ENCODE measurements at places on chromosomes 5 and 9. TPM values are rescaled to one million over a fixed set of nuclear protein-coding genes. Genes with fewer than 3 reads are reported as not detected.

The CDK9 gene
- 89.3 TPM for total RNA-seq

DNA sequence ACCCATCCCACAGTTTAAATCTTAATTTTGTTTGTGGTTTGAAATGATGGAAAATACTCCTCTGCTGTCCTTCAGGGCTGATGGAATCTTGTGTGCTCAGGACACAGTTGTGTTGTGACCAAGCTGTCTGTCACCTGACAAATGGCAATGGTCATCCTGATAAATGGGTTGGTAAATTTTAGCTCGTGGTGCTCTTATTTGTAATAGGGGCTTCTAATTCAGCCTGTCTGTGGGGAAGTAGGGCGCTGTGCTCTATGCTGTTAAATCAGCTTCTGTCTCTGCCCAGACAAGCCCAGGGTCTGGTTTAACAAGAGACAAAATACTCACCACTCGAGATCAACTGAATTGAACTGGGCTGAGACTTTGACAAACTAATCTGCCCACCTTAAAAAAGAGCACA lies 4.5 kb downstream of the LRRTM2 start:
- H3K27ac ChIP-seq, result no peak overlapping the region
- H3K4me3 ChIP-seq, result no peak overlapping the region
- no peaks in the 10 kb centered on the region for H3K36me3 ChIP-seq

DNA sequence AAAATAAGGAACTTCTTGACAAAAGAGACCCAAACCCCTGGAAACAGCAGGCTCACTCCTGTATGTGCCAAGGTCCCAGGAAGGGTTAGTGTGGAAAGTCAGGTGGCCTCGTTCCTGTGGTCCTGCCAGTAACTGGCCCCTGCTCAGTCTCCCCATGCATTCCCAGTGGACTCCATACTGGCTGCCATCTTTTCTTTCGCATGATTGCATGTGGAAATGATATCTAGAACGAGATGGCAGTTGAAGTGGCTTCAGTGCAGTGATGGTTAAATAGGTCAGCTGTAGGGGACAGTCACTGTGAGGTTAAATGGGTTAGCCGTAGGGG lies 30.4 kb downstream of the AHRR start:
- H3K4me3 ChIP-seq, result no peak overlapping the region
- no peak overlapping the region for H3K27ac ChIP-seq
- no peaks in the 10 kb centered on the region for H3K4me1 ChIP-seq

The TEK gene
- total RNA-seq, result not detected

The SH3GL2 gene
- not detected for total RNA-seq

DNA sequence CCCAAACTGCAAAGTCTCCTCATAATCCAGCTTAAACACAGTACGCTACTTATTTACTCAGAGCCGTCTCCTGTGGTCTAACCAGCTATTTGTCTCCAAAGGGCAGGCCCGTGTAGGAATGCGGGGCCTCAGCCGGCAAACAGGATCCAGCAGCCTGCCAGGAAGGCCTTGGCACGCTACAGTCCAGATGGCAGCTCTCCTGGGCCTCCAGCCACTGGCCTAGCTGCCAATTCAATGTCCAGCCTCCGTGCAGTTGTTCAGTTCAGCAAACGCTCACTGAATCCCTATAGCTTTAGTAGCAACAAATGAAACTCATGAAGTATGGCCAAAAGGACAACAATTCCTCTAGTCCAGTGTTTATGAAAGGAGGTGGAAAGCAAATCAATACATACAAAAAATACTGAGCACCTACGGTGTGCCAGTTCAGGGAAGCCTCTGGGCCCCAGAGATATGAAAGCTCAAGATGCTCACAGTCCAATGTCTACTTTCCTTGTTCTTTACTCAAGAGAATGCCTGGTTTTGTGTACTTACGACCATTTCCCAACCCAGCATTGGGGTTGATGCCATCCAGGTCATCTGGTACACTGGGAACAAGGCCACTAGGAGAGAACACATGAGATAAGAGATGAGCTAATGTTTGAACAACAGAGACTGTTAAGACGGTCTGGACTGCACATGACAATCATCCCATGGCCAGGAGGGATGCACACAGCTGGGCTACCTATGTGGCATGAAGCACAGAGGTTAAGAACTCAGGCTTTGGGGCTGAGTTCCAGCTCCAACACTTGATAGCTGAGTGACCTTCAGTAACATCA lies 8.3 kb downstream of the CDK5RAP2 start:
- H3K4me3 ChIP-seq, result no peak overlapping the region
- H3K27me3 ChIP-seq, result no peaks in the 10 kb centered on the region
- peaks cover 2% of the 10 kb centered on the region for H3K4me1 ChIP-seq
- no peak overlapping the region for H3K27ac ChIP-seq
- peaks cover 54% of the 10 kb centered on the region for H3K36me3 ChIP-seq

DNA sequence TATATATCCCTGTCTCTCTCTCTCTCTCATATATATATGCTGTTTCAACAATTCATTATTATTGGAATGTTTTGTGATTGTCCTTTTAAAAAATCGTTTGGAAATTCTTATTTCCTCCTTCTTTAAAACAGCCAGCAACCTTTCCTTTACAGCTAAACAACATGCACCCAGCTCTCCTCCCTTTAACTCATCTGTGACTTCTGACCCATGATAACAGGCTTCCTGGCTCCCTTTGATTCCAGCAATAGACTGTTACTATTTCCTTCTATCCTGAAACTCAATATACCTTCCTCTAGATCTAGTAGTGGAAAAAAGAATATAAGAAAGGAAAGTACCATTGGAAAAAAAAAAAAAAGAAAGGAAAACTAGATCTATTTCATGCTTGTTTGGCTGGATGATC lies 254.7 kb upstream of the RGMB start:
- no peak overlapping the region for H3K27ac ChIP-seq
- no peak for DNase-seq

GRCh38 chr5:119313658-119314605 lies 41.9 kb upstream of the TNFAIP8 start:
- no peak for DNase-seq
- H3K27ac ChIP-seq, result peak overlapping the region; percentile 70
- H3K36me3 ChIP-seq, result peaks cover 7% of the 10 kb centered on the region
- no peaks in the 10 kb centered on the region for H3K27me3 ChIP-seq
- H3K4me1 ChIP-seq, result peaks cover 96% of the 10 kb centered on the region

The N4BP3 gene
- 2.5 TPM for total RNA-seq

DNA sequence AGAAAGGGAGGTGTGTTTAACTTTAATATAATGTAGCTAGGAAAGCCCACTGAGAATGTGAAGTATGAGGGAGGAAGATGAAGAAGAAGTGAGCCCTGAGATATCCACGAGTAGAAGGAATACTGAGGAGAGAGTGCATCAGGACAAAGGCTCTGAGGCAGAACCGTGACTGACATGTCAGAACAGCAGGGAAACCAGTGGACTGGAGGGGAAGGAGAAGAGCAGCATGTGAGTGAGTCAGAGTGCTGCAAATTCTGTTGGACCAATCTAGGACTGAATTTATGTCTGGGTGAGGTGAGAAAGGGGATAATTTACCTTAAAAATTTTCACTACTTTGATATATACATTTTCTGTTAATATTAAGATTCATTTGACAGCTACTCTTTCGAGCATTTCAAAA lies 110.3 kb downstream of the ST8SIA4 start:
- H3K4me3 ChIP-seq, result no peak overlapping the region
- no peaks in the 10 kb centered on the region for H3K4me1 ChIP-seq
- H3K27me3 ChIP-seq, result no peaks in the 10 kb centered on the region
- H3K36me3 ChIP-seq, result no peaks in the 10 kb centered on the region
- H3K27ac ChIP-seq, result no peak overlapping the region

GRCh38 chr5:155711882-155712281 lies 615.1 kb upstream of the SGCD start:
- H3K4me3 ChIP-seq, result no peak overlapping the region
- DNase-seq, result no peak
- no peaks in the 10 kb centered on the region for H3K36me3 ChIP-seq
- no peaks in the 10 kb centered on the region for H3K4me1 ChIP-seq
- no peaks in the 10 kb centered on the region for H3K27me3 ChIP-seq

The FOXD4 gene
- total RNA-seq, result 0.32 TPM

The NR2F1-AS1 gene
- not detected for total RNA-seq

The DBH gene
- 0.12 TPM for total RNA-seq

DNA sequence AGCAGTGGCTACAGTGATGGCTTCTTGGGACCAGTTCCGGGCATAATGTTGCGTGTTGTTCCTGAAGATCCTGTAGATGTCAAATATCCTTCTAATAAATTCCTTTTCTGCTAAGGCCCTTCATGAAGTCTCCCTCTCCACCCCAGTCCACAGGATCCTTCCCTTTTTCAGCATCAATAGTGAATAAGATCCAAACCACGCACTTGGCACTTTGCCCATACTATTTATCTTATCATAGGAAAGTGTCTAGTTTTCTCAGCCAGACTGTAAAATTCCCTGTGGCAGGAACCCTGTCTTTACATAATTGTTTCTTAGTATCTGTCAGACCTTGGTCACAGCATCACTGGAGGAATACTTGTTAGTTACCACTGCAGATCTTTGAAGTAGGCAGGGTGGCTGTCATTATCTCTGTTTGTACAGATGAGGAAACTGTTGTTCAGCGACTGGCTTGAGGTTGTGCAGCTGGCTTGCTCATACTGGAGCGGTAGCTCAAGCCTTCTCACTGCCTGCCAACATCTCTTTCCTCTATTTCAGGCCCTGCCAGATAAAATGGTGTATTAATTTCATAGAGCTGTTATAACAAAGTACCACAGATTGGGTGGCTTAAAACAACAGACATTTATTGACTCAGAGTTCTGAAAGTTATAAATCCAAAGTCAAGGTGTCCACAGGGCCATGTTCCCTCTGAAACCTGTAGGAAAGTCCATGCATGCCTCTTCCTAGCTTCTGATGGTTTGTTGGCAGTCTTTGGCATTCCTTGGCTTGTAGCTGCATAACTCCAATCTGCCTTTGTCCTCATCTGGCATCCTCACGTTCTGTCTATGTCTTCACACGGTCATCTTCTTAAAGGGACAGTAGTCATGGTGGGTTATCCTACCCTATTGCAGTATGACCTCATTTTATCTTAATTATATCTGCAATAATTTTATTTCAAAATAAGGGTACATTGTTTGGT lies 33.5 kb upstream of the APC start:
- H3K4me1 ChIP-seq, result peaks cover 19% of the 10 kb centered on the region
- H3K27me3 ChIP-seq, result peaks cover 8% of the 10 kb centered on the region
- DNase-seq, result no peak
- no peak overlapping the region for H3K4me3 ChIP-seq

DNA sequence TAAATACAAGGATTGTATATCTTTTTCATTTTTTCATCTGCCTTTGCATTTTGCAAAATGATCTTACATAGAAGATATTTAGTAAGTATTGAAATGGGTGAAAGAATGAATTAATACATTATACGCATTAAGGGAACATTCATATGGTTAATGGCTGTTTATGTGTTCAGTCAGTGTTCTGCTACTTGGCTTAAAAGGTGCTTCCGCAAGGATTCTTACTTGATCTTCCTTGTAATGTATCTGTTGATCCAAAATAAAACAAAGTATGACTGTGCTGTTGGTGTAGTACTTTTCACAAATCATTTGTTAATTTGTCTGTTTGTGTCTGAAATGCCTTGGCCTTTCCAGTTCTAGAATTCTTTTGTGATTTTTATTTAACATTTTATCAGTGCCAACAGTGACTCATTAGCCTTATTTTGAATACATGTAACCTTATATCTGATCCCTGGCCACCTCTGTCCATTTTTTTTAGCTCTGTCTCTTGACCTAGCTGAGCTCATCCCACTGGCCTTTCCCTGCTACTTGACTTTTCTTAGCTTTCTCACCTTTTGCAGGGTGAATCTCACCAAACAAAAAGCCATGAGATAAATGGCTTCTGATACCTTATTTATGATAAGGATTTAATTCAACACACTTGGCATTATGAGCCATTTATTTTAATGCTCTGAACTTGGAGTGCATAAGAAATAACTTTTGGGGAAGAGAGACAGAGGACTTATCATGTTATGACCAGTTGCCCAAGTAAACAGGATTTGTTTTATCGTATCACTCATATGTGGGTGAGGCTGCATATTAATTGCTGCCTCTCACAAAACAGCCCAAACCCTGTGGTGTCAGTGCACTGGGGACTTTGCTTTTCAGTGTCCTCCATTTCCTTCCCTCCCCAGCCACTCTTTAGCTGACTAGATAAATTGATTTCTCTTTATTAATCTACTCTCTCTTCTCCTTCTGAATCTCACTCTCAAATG lies 340.3 kb downstream of the KDM4C start:
- H3K27ac ChIP-seq, result no peak overlapping the region
- no peaks in the 10 kb centered on the region for H3K27me3 ChIP-seq
- H3K4me3 ChIP-seq, result no peak overlapping the region

GRCh38 chr5:1504069-1504595 lies 19.6 kb downstream of the LPCAT1 start:
- H3K27me3 ChIP-seq, result no peaks in the 10 kb centered on the region
- H3K4me1 ChIP-seq, result peaks cover 11% of the 10 kb centered on the region
- no peak overlapping the region for H3K27ac ChIP-seq
- H3K4me3 ChIP-seq, result no peak overlapping the region

- H3K4me3 ChIP-seq, result no peak overlapping the region
- no peak for DNase-seq
- no peaks in the 10 kb centered on the region for H3K27me3 ChIP-seq
- no peak overlapping the region for H3K27ac ChIP-seq
These were observed 80.4 kb downstream of the SLC12A2 start for GRCh38 chr5:128163991-128164390.

The FGD3 gene
- total RNA-seq, result 188 TPM

DNA sequence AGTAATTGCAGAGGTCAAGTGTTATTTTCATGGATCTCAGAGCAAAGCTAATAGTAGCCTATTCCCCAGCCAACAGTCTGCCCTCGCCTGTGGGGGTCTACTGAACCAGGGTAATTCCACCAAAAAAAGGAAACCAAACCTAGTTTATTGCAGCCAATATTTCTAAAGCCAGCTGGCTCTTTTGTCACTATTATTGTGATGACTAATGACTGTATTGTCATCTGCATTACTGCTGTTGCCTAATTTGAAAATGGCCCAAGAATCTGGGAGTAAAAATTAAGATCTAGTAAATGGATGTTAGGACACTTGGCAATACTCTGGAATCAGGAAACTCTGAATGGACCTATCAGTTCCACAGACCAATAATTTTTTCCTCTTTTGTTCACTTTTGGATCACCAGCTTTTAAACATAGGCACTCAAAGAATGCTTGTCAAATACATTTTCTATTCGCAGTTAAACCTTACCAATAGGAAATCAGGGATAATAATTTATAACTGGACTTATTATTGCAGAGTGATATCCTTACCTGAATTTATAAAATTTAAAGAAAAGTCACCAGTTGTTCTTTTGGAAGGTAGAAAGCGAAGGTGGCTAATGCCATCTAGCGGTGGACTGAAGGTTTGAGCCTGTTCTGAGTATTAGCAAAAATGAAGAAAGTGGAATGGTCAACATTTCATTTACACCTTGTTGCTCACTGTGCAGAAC lies 69.2 kb downstream of the SYK start:
- peaks cover 7% of the 10 kb centered on the region for H3K27me3 ChIP-seq
- no peak overlapping the region for H3K27ac ChIP-seq
- no peaks in the 10 kb centered on the region for H3K4me1 ChIP-seq
- DNase-seq, result peak; percentile 42
- no peak overlapping the region for H3K4me3 ChIP-seq

GRCh38 chr5:145010834-145011233 lies 824.3 kb downstream of the PRELID2 start:
- no peak overlapping the region for H3K4me3 ChIP-seq
- DNase-seq, result no peak
- no peaks in the 10 kb centered on the region for H3K27me3 ChIP-seq
- H3K4me1 ChIP-seq, result no peaks in the 10 kb centered on the region
- no peak overlapping the region for H3K27ac ChIP-seq

The PALM2AKAP2 gene
- 0.62 TPM for total RNA-seq
